Lung (tissue), 17 donors: ENCODE measurements at places on chromosomes 7 and 10.

DNA sequence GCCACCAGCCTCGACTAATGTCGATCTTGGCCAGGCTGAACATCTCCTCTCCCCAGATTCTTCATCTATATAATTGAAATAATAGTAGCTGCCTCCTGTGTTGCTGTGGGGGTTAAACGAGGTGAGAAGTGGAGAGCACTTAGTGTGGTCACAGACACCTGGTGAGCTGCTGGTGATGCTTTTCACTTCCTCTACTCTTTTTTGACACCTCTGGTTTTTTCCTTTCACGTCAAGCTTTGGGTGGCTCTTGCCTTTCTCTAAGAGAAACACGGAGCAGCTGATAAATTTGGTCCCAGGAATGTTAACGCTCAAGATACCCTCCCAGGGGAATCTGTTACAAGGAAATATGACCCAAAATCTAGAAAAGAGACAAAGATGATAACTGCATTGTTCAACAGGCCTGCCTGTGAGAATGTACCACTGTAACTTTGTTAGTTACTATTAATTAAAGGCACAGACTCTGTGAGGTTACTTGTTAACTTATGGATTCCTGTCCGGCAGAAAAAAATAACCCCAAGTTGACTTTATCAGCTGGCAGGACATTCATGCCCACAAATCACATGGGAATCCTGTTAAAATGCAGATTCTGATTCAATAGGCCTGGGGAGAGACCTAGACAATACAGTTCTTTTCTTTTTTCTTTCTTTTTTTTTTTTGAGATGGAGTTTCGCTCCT, 9.5 kb upstream of the NPFFR1 start:
- peaks cover 10% of the 10 kb centered on the region for H3K4me1 ChIP-seq
- no peak overlapping the region for H3K27ac ChIP-seq
- H3K36me3 ChIP-seq, result no peaks in the 10 kb centered on the region
- no peak overlapping the region for H3K4me3 ChIP-seq
- no peaks in the 10 kb centered on the region for H3K27me3 ChIP-seq

DNA sequence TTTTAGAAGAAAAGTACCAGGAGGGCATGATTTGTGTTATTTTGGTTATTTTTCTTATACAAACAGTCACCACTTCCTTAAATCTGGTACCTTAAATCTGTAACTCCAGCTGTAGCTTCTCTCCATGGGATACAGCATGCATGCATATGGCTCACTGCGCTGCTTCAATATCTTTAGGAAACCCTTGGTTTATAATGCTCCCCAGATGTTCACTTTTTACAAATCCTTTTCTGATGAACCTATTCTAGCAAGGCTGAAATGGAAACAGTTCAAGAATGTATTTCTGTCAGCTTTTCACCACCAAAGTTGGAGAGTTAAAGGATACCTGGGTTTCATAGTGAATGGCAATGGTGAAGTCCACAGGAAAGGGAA, 50.9 kb downstream of the LAMB4 start:
- H3K27ac ChIP-seq, result no peak overlapping the region
- H3K36me3 ChIP-seq, result no peaks in the 10 kb centered on the region
- H3K4me1 ChIP-seq, result no peaks in the 10 kb centered on the region
- H3K27me3 ChIP-seq, result no peaks in the 10 kb centered on the region
- H3K4me3 ChIP-seq, result no peak overlapping the region
- peak; percentile 19 for DNase-seq

DNA sequence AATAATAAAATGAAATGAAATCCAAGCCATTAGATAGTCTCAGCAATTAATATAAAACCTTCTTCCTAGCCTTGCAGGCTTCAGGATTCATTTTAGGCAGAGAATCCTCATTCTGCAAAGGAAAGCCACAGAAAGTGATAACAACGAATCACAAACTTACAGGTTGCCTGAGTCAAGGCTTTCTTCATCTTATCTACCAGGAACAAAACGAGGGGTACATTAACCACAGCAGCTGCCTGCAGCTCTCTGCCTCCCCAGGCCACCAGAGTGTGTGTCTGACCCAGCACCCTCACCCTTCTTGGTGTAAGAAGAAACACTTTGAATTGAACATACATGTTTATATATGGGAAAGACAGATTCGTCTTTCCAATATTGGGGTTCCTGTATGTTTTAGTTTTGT, 12.5 kb upstream of the TNS3 start:
- H3K27me3 ChIP-seq, result no peaks in the 10 kb centered on the region
- no peaks in the 10 kb centered on the region for H3K36me3 ChIP-seq
- no peaks in the 10 kb centered on the region for H3K4me1 ChIP-seq
- H3K27ac ChIP-seq, result no peak overlapping the region
- DNase-seq, result no peak

DNA sequence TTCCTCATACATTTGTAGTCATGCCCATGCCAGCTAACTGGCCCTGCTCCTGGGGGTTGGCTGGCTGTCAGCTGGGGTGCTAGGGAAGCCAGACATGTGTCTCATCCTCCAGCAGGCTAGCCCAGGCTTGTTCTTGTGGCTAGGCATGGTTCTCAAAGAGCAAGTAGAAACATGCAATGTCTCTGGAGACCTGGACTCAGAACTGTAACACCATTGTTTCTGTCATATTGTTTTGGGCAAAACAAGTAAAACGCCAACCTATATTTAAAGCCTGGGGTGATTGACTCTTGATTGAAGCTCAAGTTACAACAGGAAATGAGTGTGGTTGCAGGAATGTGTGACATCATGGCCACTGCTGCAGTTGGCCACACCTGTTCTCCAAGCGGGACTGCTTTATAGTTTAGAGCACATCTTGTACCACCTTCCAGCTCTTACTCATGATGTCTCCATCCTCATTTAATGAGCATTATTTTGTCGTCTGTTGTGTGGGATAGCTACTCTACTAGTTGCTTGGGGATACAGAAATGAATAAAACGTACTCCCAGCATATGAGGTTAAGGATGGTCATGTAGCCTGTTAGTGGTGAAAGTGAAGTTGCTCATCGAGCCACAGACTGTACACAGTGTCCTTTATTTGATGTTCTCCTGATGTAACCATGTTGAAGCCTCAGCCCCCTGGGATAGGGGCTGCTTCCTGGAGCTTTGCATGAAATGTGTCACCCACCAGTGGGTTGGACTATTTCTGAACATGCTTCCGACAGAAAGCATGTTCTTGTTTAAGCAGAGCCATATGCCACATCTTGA, 168.4 kb downstream of the SORCS3 start:
- peak; percentile 8 for DNase-seq
- H3K36me3 ChIP-seq, result no peaks in the 10 kb centered on the region
- no peaks in the 10 kb centered on the region for H3K4me1 ChIP-seq
- no peak overlapping the region for H3K4me3 ChIP-seq

- H3K4me1 ChIP-seq, result peaks cover 6% of the 10 kb centered on the region
- H3K4me3 ChIP-seq, result no peak overlapping the region
- no peaks in the 10 kb centered on the region for H3K27me3 ChIP-seq
- no peaks in the 10 kb centered on the region for H3K36me3 ChIP-seq
These were observed 16.1 kb upstream of the JMJD1C start for GRCh38 chr10:63481815-63482421.

GRCh38 chr7:150958597-150958996, 19.5 kb downstream of the KCNH2 start:
- DNase-seq, result no peak
- no peaks in the 10 kb centered on the region for H3K36me3 ChIP-seq
- H3K27ac ChIP-seq, result no peak overlapping the region

DNA sequence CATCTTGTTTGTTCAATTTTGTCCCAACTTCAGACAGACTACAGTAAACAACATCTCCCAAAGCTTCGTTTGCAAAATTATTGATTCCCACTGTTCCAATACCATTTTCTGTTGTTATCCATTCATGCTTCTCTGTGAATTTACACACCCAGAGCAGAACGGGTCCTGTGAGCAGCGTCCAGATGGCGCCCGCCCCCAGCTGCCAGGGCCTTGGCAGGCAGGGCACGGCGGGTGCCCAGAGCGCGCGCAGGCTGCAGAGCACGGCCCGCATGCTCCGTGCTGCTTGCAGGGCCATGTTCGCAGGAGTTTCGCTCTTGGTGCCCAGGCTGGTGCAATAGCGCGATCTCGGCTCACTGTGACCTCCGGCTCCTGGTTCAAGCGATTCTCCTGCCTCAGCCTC, 32.5 kb upstream of the SEPTIN7 start:
- DNase-seq, result no peak
- no peak overlapping the region for H3K27ac ChIP-seq
- H3K27me3 ChIP-seq, result no peaks in the 10 kb centered on the region
- H3K4me1 ChIP-seq, result no peaks in the 10 kb centered on the region
- no peak overlapping the region for H3K4me3 ChIP-seq

- H3K27ac ChIP-seq, result no peak overlapping the region
- no peaks in the 10 kb centered on the region for H3K27me3 ChIP-seq
- H3K36me3 ChIP-seq, result no peaks in the 10 kb centered on the region
- DNase-seq, result no peak
- H3K4me1 ChIP-seq, result peaks cover 36% of the 10 kb centered on the region
- no peak overlapping the region for H3K4me3 ChIP-seq
These were observed 24.1 kb upstream of the LRRC17 start for GRCh38 chr7:102888561-102889233.

- H3K36me3 ChIP-seq, result peaks cover 3% of the 10 kb centered on the region
- no peaks in the 10 kb centered on the region for H3K27me3 ChIP-seq
- H3K4me1 ChIP-seq, result peaks cover 9% of the 10 kb centered on the region
These were observed 57.2 kb upstream of the STRIP2 start for GRCh38 chr7:129376778-129377700.

DNA sequence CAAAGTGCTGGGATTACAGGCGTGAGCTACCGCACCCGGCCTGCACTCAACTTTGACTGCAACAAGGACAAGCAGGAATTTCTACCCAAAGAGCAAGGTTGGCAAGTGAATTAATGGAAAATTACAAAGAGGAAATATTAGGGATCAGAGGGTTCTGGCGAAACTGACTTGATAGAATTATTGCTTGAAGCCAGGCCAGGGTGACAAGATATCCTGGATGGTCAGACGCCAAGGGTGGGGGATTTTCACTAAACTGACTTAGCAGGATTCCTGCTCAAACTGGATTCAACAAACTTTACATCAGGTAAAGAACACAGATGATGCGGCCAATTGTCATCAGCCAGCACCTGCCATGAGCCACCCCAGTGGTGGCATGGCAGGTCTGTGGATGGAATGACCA, 603.6 kb upstream of the MGMT start:
- no peaks in the 10 kb centered on the region for H3K27me3 ChIP-seq
- H3K27ac ChIP-seq, result no peak overlapping the region

- no peak for DNase-seq
- no peaks in the 10 kb centered on the region for H3K27me3 ChIP-seq
- no peak overlapping the region for H3K27ac ChIP-seq
These were observed 674.8 kb downstream of the KCNMA1 start for GRCh38 chr10:76962851-76963250.

GRCh38 chr10:47156873-47157272, 143.1 kb upstream of the GDF10 start:
- H3K4me1 ChIP-seq, result no peaks in the 10 kb centered on the region
- no peak overlapping the region for H3K4me3 ChIP-seq
- no peaks in the 10 kb centered on the region for H3K36me3 ChIP-seq
- no peak for DNase-seq
- H3K27ac ChIP-seq, result no peak overlapping the region
- no peaks in the 10 kb centered on the region for H3K27me3 ChIP-seq

GRCh38 chr10:127563718-127564553, 14.8 kb downstream of the NPS start:
- peaks cover 4% of the 10 kb centered on the region for H3K4me1 ChIP-seq
- H3K4me3 ChIP-seq, result no peak overlapping the region

DNA sequence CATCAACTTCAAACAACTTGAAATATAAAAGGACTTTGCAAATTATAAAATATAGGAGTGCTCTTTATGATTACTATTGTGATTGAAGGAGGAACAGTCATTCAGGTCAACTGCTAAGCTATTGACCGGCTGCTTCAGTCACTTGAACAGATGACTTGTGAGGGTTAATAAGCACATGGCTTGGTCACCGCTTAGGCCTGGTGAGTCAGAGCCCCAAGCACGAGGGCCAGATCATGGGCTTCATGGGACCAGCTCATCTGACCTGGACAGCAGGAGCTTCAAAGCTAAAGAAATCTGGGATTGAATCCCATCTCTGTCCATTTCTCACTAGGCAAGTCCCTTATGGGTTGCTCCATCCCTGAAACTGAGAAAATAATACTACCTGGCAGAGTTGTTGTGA, 60.4 kb upstream of the ADO start:
- H3K36me3 ChIP-seq, result no peaks in the 10 kb centered on the region
- peaks cover 13% of the 10 kb centered on the region for H3K4me1 ChIP-seq
- no peak overlapping the region for H3K4me3 ChIP-seq
- no peaks in the 10 kb centered on the region for H3K27me3 ChIP-seq
- H3K27ac ChIP-seq, result no peak overlapping the region

DNA sequence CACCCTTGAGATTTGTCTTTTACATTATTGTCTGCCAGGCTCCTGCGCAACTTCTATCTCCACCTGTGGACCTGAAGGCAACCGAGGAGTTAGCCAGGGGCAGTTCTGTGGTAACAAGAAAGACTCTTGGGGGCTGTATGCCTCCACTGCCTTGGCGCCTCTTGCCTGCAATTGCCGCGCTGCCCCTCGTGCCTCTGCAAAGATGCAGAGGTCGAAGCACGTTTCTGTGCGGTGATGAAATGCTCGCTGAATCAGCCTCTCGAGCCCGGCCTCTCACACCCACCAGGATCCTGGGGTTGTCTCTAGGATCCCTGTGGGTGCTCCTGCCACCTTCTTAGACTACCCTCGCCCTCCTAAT, 486 bp upstream of the LHFPL3 start:
- DNase-seq, result no peak
- no peak overlapping the region for H3K4me3 ChIP-seq
- no peak overlapping the region for H3K27ac ChIP-seq

DNA sequence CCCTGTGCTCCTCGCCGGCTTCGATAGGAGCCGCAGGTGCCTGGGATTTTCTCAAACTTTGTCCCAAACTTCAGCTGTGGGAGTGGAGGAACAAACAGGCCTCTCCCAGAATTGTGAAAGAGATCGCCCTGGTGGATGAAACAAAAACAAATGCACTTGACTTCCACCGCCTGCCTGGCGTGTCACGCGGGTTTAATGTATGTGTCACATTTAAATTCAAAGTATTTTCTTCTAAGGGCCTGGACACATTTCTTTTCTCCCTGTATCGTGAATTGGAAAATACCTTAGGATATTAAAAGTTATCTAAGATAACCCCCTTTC, 694 bp upstream of the WASL start:
- no peaks in the 10 kb centered on the region for H3K27me3 ChIP-seq
- peaks cover 19% of the 10 kb centered on the region for H3K4me1 ChIP-seq
- no peak for DNase-seq
- no peaks in the 10 kb centered on the region for H3K36me3 ChIP-seq
- H3K27ac ChIP-seq, result peak overlapping the region; percentile 96

DNA sequence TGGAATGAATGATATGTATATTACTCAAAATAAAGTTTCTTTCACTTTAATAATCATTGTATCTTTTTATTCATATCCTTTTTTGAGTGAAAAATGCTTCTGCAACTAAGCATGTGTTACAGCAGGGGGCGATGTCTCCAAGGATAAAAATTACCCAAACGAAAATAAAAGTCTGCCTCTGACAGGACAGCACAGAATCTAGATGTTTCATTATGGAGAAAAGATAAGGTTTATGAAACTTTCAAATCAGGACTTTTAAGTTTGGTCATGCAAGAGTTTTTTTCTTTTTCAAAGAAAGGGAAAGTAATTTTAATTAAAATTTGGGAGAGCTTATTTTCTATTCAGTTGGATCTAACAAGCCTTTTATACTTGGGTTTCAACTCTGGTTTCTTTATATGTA, 48.4 kb downstream of the TES start:
- H3K27me3 ChIP-seq, result no peaks in the 10 kb centered on the region
- H3K27ac ChIP-seq, result no peak overlapping the region
- H3K4me1 ChIP-seq, result no peaks in the 10 kb centered on the region
- H3K36me3 ChIP-seq, result peaks cover 1% of the 10 kb centered on the region
